ENCODE measurements at places on chromosomes 1 and 21.

GRCh38 chr1:183676586-183677189, 23.6 kb upstream of the APOBEC4 start:
- peak; percentile 40 for DNase-seq

DNA sequence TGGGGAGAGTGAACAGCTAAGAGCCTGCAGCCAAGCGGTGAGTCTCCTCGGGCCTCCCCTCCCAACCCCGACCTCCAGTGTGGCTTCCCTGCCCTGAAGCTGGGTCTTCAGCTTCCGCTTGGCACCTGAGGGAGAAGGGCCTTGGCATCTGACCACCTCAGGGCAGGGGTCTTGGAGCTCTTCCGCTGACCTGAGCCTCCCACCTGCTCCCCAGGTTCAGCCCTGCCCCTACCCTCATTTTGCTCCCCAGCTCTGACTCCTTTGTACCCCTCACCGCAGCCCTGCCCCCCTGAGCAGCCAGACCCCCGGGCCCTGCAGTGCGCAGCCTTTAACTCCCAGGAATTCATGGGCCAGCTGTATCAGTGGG, 4.9 kb downstream of the ADAMTSL4 start:
- DNase-seq: no peak

DNA sequence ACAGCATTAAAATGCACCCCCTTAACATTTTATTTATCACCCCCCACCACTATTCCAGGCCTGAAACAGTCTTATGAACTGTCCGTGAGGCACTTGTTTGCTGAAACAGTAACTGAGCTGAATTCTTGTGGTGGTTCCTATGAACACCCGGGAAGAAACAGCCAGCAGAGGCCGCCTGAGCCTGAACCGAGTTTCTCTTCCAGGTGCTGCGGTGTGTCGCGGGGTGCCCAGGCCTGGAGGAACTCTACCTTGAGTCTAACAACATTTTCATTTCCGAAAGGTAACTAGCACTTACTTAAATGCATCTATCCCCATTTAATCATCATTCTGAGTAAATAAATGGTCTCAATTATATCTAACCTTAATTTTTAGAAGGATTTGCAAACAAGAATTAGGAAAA, 66.8 kb downstream of the TBCE start:
- no peak for DNase-seq

DNA sequence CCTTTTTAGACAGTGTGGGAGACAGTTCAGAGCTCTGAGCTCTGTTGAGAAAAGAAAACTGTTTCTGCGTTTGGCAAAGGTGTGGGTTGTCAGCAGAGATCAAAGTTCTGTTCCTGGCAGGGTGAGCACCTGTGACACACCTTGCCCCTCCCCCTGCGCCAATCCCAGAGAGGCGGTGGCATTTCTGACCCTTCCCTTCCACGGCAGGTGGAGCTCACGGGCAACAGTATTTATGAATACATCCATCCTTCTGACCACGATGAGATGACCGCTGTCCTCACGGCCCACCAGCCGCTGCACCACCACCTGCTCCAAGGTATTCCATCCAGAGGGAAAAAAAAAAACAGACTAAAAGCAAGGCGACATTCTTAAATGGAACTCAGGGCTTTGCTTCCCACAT, 20.7 kb downstream of the SIM2 start:
- no peak for DNase-seq

- DNase-seq: no peak
Measured at GRCh38 chr21:28110074-28110473, 882.6 kb downstream of the LTN1 start.

DNA sequence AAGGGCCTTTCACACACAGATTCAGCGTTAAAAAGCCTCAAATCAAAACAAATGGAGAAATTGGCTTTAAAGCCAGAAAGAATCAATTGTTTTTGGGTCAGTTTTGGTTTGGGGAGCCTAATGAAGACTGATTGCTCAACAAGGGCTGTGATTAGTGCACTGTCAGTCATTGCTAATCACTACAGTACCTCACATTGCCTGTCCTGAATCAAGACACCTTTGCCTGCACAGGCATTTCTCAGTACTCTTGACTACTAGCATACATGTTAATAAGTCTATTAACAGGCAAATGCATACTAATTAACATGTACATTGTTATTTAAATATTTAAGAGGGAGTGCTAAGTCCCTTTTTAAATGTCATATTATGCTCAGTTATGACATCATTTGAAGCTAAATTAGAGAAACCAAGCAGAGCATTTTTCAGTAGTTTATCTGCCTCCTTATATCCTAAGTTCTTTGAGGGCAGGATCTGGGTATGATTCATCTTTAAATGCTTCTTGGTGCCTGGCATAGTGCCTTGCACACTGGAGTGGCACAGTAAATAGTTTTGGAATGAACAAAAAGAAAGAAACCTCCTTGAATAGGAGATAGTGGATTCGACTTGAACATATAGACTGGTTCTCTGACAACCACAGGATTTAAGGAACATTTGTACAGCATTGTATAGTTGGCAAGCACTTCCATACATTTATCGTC, 25.8 kb upstream of the CCN1 start:
- DNase-seq: peak; percentile 80

DNA sequence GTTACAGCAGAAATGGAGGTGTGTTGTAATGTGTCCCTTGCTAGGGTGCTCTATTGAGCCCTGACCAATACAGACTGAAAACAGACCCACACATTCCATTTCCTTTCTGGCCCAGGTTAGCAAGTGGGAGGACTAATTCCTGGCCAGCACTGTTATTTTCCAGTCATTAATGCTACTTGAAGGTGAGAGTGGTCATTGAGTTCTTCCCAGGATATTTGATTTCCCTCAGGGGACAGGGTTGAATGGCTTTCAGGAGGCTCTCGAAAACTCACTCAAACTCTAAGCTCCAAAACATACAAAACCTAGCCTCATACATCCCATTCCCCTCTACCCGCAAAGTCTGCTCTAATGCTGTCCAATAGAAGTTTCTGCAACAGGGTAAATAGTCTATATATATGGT, 6.2 kb downstream of the LRRC52 start:
- DNase-seq: no peak

DNA sequence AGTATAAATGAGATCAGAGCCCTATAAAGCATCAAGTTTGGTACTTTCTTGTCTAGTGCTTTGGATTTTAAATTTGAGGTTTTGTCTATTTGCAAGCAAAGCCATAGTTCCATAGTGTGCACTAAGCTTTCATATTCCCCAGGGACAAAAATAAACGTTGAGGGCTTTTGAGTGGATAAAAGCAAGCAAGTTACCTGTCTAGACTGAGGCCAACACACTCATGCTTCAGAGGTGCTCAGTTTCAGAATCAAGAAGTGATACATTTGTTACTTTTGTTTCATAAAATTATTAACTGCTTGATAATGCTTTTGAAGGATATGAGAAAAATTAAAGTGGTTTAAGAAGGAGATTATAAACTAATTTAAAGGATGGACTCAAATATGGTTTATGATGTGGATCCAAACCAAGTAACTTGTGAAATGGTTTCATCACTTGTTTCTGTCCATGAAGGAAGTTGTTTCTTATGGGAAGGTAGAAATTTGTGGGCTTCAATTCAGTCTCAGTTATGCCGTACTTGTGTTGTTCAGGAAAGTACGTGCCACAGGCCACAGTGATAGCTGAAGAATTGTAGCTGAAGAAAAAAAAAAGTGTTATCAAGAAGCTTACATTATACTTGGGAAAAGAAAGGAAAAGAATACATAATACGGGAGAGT, 71.2 kb downstream of the CHRM3 start:
- DNase-seq: no peak

DNA sequence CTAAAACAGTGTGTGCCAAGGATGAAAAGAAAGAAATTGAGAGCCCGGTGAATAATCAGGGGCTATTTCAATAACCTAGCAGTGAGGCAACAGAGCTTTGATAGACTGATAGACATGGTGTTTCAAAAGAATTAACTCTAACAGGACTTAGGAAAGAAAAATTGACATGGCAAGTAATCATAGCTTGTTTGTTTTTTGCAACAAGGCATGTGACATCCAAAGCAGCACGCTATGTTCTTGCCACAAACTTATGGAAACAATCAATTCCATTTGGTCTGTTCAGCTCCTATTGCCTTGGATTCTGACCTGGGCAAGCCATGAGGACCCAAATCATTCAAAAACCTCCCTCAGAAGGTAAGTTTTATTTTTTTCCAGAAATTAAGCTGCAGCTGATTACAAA, 608.5 kb downstream of the SMYD3 start:
- DNase-seq: no peak

GRCh38 chr21:22575165-22575584, 1577.0 kb downstream of the NCAM2 start:
- DNase-seq: no peak

DNA sequence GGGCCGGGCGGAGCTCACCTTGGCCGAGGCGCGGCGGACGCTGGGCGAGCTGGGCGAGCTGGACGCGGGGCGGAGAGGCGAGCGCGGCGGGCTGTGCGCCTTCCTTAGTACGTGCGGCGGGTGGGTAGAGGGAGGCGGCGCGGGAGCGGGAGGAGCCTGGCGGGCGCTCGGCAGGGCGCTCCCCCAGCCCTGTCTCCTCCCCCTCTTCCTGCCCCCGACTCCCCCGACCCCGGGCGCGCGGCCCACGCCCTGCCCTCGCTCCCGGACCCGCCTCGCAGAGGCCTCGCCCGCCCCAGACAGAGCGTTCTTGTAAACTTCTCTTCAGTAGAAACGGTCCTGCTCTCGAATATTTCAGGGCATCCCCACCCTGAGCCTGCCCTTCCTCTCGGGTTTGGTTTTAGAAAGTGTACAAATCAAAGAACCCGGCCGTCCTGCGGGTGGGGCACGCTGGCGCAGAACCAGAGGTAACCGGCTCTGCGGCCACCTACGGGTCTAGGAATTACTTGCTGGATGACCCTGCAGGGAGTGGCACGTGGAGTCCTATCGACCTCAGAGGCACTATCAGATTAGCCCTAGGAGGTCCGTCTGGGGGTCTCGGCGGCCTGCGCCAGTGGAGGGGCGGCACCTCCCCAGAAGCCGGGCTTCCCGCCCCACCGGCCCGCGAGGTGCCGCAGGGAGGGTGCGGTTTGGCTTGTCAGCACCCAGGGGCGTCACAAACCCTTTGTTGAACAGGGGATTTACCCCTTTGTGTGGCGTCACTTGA, at the start of gene S100A10:
TSS of gene S100A10 (minus strand) at position 126 of the 763 bp plus-strand sequence. CDS start 7,629 bp downstream, outside the sequence.
- DNase-seq: peak; percentile 83

DNA sequence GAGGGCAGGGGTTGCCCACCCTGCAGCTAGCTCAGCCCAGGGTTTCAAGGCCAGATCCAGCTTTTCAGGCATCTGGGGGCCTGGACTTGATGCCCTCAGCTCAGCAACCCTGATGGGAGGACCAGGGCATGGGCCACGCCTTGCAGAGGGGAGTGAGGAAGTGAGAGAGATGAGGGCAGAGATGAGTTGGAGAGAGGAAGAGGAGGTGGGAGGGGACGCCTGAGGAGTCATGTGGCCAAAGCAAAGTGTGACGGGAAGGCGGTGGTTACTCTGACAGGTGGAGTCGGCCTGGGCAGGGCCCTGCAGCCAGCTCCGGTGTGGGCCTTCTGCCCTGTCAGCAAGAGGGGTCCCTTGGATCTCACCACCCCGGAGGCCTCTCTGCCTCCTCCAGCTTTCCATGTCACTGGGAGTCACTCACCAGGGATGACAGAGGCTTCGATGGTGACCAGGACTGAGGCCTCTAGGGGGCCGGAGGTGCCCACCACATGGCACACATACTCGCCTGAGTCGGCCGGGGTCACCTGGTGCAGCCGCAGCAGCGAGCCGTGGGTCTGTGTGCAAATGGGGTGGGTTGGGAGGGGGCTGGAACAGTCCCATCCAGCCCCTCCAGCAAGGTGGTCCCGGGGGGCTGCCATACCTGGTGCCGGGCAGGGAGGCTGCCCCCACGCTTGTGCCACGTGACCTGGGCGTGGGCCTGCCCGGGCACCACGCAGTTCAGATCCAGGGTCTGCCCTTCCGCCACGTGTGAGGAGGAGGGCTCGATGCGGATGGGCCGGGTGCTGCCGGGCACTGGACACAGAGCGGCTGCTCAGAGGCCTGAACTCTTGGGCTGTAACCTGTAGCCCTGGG, 40.4 kb downstream of the LDLRAD2 start:
- no peak for DNase-seq

DNA sequence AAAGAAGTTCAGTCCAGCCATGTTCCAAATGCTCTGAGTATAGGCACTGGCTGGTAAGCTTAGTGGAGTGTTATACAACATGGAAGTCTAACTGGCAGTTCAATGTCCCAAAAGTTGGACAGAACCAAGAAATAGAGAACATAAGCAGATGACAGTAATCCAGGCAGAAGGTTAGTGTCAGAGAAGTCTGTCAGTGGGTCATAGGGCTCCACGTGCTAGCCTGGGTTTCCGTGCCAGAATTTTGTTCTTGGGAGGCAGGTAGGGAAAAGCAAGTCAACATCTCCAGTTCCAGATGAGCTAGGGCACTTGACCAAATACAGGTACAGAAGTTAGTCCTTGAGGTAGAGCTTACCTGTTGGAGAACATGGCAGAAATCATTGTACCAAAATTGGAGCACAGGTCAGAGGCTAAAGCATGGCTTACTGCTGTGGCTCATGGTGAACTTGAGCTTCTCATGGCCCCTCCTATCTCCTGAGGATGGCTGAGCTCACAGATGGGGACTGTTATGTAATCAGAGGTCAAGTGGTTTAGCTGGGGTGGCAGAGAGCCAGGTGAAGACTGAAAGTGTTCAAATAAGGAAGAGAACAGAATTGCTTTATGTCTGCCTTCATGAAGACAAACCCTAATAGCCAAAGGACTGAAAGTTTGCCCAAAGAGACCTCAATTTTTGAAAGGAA, 170.8 kb downstream of the NFIA start:
- peak; percentile 30 for DNase-seq

DNA sequence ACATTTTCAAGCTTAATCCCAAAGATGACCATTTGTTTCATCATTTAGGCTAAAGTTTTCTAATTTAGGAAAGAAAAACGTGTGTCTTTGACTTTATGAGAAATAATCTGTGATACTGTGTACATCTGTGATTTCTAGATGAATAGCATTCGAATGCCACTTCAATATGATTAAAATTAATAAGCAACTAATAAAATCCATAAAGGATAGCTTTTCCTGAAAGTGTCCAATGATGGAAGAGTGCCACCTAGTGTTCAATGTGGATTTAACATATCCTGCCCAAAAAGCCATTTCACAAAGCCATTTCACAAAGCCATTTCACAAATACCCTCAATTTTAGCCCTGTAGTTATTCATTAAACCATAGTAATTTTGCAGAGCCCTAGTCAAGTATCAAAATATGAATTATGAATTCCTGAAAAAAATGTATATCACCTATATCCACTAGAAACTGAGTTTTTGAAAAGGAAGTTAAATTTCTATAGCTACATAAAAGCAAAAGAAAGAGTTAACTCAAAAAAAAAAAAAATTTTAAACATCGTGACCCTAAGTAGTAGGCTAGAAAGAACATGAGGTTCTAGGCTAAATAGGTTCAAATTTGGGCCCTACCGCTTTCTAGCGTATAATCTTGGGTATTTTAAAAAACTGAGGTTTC, 19.1 kb downstream of the NME7 start:
- peak; percentile 60 for DNase-seq

DNA sequence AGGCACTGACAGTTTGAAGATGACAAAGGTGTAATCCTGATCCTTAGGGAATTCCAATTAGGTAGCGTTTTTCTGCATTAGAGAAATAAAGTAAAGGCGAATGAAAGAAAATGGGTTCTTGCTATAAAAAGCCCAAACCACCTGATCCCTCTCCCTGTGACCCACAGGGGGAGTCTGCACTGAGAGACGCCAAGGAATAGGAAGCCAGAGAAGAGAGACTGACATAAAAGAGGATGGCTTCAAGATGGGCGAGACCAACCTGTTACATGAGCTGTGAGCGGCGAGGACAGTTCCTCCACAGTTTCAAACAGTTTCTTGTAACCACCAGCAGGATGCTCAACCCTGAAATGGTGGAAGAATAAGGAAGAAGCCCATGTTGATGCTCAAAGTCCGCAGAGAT, 1.4 kb downstream of the RPE65 start:
- DNase-seq: no peak

GRCh38 chr1:55280731-55281130, 65.6 kb upstream of the USP24 start:
- no peak for DNase-seq
